ENCODE measurements at places on chromosomes 3 and 15. TPM values are rescaled to one million over a fixed set of nuclear protein-coding genes. Genes with fewer than 3 reads are reported as not detected.

DNA sequence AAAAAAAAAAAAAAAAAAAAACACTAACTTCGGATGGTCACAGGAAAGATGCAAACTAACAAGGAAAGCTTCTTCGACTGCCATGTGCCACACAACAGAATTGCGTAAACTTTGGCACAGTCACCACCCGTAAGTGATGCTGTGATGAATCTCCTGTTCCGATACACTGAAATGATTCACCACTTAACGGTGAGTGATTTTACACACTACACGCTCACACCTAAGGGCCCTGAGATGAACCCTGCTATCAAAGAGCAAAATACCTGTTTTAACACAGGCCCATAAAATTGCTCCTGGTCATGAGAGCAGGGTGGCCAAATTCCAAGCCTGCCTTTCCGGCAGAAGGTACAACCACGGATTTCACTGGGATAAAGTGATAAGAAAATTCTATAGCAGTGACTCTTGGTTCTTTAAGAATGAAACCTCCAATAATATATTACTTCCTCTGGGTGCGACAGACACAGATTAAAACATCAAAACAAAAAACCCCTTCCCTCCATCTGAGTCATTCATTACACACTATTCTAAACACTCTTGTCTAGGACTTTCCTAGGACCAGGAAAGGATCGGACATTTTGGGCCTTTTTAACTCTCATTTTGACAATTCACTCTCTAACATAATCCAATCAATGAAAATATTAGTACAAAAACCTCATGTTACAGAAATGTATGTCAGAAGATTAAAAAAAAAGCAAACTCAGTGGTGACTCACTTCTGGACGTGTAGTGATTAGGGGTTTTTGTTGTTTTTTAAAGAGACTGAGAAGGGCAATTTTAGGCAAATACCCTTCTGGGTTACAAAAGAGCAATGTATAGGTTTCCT is 28.3 kb downstream of the LRIG1 start:
- no peak for DNase-seq

GRCh38 chr15:90571063-90571541 is 41.4 kb downstream of the CRTC3 start:
- DNase-seq, result peak; percentile 71

Gene GPD1L
- 80.8 TPM for total RNA-seq

Gene LPP
- 56.0 TPM for total RNA-seq

DNA sequence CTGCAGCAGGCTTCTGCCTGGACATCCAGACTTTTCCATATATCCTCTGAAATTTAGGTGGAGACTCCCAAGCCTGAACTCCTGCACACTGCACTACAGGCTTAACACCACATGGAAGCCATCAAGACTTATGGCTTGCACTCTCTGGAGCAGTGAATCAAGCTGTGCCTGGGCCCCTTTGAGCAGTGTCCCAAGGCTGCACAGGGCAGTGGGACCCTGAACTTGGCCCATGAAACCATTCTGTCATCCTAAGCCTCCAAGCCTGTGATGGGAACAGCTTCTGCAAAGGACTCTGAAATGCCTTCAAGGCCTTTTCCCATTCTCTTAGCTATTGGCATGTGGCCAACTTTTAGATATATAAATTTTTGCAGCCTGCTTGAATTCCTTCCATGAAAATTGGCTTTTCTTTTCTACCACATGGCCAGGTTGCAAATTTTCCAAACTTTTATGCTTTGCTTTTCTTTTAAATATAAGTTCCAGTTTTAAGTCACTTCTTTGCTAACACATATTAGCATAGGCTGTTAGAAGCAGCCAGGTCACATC is 257.8 kb upstream of the DCBLD2 start:
- no peak for DNase-seq

GRCh38 chr15:101723171-101723873 is 951 bp downstream of the TARS3 start:
- DNase-seq, result no peak

- no peak for DNase-seq
These were observed 51.0 kb downstream of the CACNA1D start for GRCh38 chr3:53545310-53545995.

GRCh38 chr3:195101001-195101583 is 169.9 kb downstream of the XXYLT1 start:
- DNase-seq, result no peak
